ENCODE measurements at places on chromosomes 16 and 17. TPM values are rescaled to one million over a fixed set of nuclear protein-coding genes. Genes with fewer than 3 reads are reported as not detected.

DNA sequence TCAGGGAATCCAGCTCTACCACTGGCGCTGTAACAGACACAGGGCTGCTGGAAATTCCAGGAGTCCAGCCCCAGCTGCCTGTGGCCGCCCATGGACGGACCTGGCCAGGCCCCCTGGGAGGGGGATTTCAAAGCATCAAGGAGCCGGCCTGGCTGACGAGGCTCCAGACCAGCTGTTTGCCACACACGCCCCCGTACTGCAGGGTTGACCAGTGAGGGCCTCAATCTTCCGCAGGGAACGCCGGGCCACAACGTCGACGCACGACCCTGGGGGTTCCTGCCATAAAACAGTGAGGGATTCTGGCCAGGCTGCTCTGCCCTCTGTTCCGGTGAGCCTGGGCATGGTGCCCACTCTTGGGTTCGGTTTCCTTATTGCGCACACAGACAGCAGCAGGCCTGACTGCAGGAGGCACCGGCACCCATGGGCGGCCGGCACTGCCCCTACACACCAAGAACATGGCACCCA lies 3.7 kb downstream of the LMF1 start:
- no peak overlapping the region for H3K4me3 ChIP-seq
- H3K27ac ChIP-seq = no peak overlapping the region
- H3K4me1 ChIP-seq = peaks cover 52% of the 10 kb centered on the region

- peak; percentile 55 for DNase-seq
- H3K4me3 ChIP-seq = no peak overlapping the region
- no peak overlapping the region for H3K27ac ChIP-seq
- H3K36me3 ChIP-seq = no peaks in the 10 kb centered on the region
- H3K4me1 ChIP-seq = no peaks in the 10 kb centered on the region
Observed at GRCh38 chr17:66625311-66625767, 209.6 kb upstream of the CACNG5 start.

- peak overlapping the region; percentile 98 for H3K27ac ChIP-seq
- peaks cover 74% of the 10 kb centered on the region for H3K4me1 ChIP-seq
- peaks cover 29% of the 10 kb centered on the region for H3K27me3 ChIP-seq
- peaks cover 14% of the 10 kb centered on the region for H3K36me3 ChIP-seq
- DNase-seq = peak; percentile 94
Observed at GRCh38 chr17:42677921-42678781, 1.4 kb upstream of the PLEKHH3 start.

DNA sequence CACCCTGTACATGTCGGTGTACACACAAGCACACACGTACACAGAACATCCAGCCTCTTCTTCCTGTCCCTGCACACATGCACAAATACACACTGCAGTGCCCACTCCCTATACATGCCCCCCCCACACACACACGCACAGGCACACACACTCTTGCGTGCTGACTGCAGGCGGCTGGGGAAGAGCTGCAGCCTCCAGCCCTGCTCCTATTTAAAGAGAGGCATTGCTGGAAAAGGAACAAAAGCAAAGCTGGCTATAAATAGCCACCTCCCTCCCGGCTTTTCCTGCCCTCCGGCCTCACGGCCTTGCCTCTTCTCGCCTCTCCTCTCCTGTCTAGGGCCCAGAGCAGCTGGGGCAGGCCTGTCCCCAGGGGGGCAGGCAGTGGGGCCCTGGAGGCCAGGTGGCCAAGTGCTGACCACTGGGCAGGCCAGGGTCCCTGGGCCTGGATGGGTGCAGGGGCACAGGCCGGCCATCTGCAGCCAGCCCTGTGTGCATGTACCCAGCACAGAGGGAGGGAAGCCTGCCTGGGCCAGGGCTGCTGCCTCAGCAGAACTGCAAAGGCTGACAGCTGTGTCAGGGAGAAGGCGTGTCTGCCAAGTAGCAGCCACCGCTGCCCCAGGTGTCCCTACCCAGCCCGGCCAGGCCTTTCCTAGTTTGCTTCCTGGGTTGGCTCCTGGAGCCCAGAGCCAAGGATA lies 25.4 kb downstream of the RTN4RL1 start:
- no peaks in the 10 kb centered on the region for H3K36me3 ChIP-seq
- peak overlapping the region; percentile 89 for H3K27ac ChIP-seq
- H3K27me3 ChIP-seq = peaks cover 24% of the 10 kb centered on the region
- no peak overlapping the region for H3K4me3 ChIP-seq

ZNF688 gene
- 10.4 TPM for polyA plus RNA-seq

TNFSF13 gene
- polyA plus RNA-seq = 5.9 TPM

CLEC18C gene
- 0.41 TPM for polyA plus RNA-seq
